Activated T-cell treated with anti-CD3 and anti-CD28 coated beads for 4 hours (primary cell): ENCODE measurements at places on chromosomes 3 and 15.

DNA sequence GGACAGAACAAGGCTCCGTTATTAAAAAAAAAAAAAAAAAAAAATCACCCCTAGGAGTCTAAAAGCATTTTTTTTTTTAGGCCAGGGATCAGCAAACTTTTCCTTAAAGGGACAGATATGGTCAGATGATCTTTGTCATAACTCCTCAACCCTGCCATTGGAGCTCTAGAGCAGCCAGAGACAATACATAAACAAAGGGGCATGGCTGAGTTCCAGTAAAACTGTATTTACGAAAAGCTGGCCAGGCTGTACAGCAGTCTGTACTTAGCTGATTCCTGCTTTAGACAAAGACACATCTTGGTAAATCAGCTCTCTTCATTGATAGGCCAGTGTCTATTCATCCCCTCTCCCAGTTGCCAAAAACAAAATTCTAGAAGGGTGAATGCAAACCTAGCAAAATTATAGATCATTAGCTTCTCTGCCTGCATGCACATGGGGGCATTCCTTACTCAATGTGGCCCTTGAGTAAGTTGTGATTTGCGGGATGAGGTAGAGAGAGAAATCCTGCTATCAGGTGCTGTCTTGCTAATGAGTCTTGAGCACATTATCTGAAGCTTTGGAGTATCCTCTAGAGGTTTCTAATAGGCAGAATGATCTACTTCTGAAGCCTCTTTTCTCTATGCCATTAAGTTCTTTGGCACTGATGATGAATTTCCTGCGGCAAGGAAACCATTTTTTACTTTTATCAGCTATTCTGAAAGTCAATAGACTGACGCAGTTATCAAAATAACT is 35.2 kb downstream of the SENP8 start:
- no peak for DNase-seq

- DNase-seq = no peak
These were observed 128.6 kb downstream of the DCLK3 start for GRCh38 chr3:36635731-36636130.

DNA sequence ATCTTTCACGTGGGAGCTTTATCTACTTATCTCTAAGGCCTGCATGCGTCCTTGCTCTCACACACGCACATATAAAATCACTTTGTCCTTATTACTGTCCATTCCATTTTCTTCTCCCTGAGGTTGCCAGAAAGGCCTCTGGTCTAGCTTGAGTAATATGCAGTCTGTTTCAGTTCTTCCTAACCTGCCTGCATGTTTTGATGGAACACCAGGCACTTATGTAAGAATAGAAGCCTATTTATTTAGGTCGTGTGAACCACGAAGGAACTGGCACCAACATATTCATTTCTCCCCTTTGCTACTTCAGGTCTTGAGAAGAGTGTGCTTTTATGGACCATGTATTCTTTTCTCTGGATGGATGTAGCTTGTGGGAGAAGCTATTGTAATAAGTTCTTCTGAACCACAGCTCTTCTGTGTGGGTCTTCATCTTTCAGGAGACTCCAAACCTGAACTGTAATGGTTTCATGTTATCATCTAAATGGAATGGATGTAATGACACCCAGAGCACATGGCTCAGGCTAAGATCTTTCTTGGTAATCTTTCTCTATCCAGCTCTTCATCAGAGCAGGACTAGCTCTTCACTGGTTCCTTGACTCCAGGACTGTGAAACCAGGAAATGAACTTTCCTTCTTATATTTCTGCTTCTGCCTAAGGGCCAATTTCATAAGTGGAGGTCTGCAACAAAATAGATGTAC is 53.8 kb downstream of the UBE2E2 start:
- DNase-seq = no peak

GRCh38 chr15:67138891-67139855 is 73.8 kb downstream of the SMAD3 start:
- no peak for DNase-seq

DNA sequence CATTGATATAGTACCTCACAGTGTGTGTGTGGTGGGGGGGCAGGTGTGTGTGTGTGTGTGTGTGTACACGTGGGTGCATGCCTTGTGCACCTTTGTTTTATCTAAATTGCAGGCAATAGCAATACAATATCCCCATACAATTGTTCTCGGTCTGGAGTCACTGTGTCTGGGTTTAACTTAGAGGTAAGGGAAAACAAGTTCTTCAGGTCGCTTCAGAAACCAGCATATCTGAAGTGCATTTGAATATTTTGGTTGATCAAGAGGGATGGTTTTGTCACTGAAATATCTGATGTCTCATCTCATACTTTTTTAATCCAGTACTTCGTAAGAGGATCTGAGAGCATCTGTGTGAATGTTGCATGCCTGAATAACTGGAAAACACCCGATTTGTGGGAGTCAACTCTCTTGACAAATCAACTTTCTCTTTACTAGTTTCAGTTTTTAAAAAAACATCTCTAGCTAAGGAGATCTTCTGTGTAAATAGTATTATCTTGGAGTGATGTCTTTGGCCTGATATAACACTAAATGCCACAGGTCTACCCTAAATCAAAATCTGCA is 206.8 kb upstream of the NR2F2 start:
- no peak for DNase-seq
